ENCODE measurements at places on chromosomes 6 and 20.

GRCh38 chr6:84773431-84774156 is 9.2 kb upstream of the TBX18 start:
- no peak for ATAC-seq

GRCh38 chr6:28207510-28208110 is 17.5 kb upstream of the ZSCAN9 start:
- no peak for ATAC-seq

DNA sequence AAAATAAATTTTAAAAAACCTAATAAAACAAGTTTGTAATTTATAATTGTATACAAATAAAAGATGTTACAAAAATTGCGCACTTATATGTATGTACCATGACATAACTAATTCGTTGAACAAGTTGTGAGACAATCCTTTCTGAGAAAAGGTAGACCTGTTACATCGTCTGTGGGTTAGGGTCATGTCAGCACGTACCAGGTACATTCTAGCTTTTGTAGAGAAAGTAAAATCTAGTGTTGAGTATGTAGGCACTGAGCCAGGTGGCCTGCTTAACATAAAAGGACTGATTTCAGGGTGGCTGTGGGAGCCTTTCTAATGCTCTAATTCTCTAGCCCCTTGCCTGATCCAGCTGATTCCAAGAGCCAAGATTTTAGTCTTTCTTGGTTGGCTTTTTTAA is 10.4 kb downstream of the RPL7L1 start:
- no peak for ATAC-seq

GRCh38 chr20:62860391-62860923 is 1.2 kb downstream of the TCFL5 start:
- ATAC-seq: no peak

DNA sequence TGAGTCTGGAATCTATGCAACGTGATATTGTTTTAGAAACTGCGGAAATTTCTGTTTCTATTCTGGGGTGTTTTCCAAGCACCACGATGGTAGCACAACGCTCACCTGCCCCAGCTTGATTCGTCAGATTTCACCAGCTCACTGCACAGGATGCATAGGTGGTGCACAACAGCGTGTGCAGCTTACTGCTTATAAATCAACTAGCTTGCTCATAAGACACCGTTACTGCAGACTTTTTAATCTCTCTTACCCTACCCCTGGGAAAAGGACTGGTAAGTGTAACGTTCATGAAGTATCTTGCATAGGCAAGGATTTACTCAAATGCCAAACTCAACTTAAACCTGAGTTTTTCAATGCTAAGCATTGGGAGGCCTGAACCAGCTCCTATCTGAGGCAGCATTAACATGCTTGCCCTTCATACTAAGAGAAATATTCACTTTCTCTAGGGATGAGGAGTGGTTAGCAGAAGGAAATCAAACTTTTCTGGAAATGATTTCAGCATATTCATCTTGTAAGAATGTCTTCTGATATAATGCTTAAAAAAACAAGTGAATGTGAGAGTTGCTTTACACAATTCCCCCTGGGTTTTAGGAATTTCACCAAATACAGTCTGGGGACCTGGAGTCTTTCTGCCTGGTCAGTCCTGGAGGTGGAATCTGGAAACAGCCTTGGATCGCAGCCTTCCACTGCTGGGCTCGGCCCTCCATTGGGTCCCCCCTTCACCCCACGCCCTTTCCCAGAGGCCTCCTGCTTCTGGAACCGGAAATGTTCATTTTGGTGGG is 100.6 kb downstream of the DACT2 start:
- ATAC-seq: no peak
